ENCODE measurements at places on chromosomes 3 and 15.

- no peaks in the 10 kb centered on the region for H3K27me3 ChIP-seq
- H3K4me1 ChIP-seq, result no peaks in the 10 kb centered on the region
- H3K36me3 ChIP-seq, result no peaks in the 10 kb centered on the region
Measured at GRCh38 chr3:189772584-189772983, 141.4 kb downstream of the TP63 start.

DNA sequence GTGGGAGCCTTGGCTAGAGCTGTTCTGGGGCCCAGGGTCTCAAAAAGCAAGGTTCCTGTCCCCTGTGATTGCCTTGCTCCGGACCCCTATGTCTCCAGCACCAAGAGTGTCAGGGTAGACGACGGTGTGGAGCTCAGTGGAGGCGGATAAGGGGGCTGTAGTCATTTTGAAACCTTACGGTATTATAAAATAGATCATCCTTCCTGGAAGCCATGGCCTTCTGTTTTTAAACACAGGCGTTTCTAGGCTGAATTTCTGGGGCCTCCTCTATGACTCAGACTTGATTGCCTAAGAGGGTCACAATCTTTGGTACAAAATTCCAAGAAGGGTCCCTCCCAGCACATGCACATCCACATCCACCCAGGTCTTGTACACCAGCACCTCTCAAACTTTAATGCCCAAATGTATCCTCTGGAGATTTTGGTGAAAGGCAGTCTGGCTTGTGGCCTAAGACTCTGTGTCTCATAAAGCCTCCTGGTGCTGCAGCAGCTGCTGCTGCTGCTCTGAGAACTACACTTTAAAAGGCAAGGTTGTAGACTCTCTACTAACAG is 70.5 kb upstream of the XCR1 start:
- H3K27ac ChIP-seq, result peak overlapping the region; percentile 57
- H3K36me3 ChIP-seq, result no peaks in the 10 kb centered on the region
- no peaks in the 10 kb centered on the region for H3K27me3 ChIP-seq
- no peak for DNase-seq
- no peak overlapping the region for H3K4me3 ChIP-seq

- no peak overlapping the region for H3K4me3 ChIP-seq
- no peak overlapping the region for H3K27ac ChIP-seq
- no peaks in the 10 kb centered on the region for H3K36me3 ChIP-seq
- no peak for DNase-seq
- H3K27me3 ChIP-seq, result no peaks in the 10 kb centered on the region
Measured at GRCh38 chr3:45406772-45407171, 18.4 kb downstream of the LARS2 start.

DNA sequence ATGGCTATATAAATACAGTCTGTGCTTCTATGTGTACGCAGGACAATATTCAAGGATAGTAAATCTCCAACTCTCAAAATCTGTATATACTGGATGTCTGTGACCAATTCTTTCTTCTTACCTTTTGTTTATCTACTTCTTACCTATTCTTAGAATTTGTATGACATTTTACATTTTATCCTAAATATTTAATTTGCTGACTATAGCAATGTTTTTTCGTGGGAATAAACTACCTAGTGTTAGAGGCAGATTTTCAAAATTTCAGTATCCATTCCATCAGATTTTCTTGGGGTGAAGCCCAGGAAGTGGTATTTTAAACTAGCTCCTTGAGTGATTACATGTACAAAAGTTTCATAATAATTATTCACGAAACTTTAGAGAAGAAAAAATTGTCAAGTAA is 334.5 kb upstream of the BCHE start:
- H3K27ac ChIP-seq, result no peak overlapping the region
- H3K27me3 ChIP-seq, result no peaks in the 10 kb centered on the region
- no peak overlapping the region for H3K4me3 ChIP-seq

- no peaks in the 10 kb centered on the region for H3K36me3 ChIP-seq
- no peaks in the 10 kb centered on the region for H3K27me3 ChIP-seq
- H3K4me3 ChIP-seq, result no peak overlapping the region
Measured at GRCh38 chr3:135487261-135487660, 478.3 kb upstream of the PPP2R3A start.

DNA sequence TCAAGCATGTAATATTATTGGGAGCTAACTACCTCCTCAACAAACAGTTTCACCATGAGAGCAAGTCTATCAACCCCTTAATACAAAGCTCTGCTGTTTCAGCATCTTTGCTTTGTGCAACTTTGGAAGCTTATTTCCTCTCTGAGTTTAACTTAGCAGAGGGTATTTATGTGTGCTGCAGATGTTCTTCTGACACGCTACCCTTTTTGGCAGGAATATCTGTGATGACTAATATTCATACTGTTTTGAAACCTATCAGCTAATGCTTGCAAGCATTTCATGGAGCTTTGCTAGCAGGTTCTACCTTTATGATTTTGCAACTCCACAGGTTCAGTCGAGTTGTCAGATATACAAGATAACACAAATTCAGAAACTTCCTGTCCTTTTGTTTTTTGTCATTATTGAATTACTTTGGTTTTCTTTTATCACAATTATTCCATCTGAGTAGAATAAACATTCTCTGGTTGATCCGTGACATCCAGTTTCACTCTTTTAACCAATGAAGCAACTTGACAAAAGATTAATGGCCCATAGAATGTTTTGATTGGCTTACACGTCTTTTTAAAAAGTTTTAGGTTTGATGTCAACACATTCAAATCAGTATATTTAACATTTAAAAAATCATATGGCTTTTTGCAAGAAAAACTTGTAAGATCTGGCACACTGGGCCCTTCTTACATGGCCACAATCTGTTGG is 1.7 kb upstream of the SLC9A9 start:
- no peaks in the 10 kb centered on the region for H3K36me3 ChIP-seq
- DNase-seq, result no peak
- no peak overlapping the region for H3K4me3 ChIP-seq
- H3K27me3 ChIP-seq, result no peaks in the 10 kb centered on the region
- no peak overlapping the region for H3K27ac ChIP-seq
- H3K4me1 ChIP-seq, result no peaks in the 10 kb centered on the region

- no peak overlapping the region for H3K27ac ChIP-seq
- DNase-seq, result no peak
- no peaks in the 10 kb centered on the region for H3K4me1 ChIP-seq
- H3K4me3 ChIP-seq, result no peak overlapping the region
Measured at GRCh38 chr3:171155122-171155700, 128.7 kb upstream of the SLC2A2 start.

- H3K27ac ChIP-seq, result no peak overlapping the region
- H3K36me3 ChIP-seq, result no peaks in the 10 kb centered on the region
- H3K4me3 ChIP-seq, result no peak overlapping the region
Measured at GRCh38 chr15:51493892-51494291, 128.7 kb downstream of the DMXL2 start.

DNA sequence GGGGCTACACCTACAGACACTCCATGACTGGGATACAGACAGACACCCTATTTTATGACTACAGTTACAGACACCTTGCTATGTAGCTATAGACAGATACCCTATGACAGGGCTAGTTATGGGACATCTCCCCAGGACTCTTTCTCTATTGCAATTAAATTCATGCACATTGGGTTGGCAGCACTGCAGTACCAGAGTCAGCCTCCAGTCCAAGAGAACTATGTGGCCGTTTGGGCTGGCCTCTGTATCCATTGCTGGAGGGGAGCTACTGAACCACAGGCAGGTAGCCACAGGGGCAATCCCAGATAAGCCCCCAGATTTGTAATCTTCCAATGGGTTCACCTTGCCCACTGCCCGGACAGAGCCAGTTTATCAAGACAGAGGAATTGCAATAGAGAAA is 108.4 kb upstream of the SPATA16 start:
- no peaks in the 10 kb centered on the region for H3K4me1 ChIP-seq
- H3K27ac ChIP-seq, result no peak overlapping the region
- DNase-seq, result no peak
- H3K27me3 ChIP-seq, result no peaks in the 10 kb centered on the region
- H3K4me3 ChIP-seq, result no peak overlapping the region

- no peak overlapping the region for H3K4me3 ChIP-seq
- H3K27me3 ChIP-seq, result no peaks in the 10 kb centered on the region
Measured at GRCh38 chr15:63374686-63375520, 6.7 kb downstream of the CA12 start.

DNA sequence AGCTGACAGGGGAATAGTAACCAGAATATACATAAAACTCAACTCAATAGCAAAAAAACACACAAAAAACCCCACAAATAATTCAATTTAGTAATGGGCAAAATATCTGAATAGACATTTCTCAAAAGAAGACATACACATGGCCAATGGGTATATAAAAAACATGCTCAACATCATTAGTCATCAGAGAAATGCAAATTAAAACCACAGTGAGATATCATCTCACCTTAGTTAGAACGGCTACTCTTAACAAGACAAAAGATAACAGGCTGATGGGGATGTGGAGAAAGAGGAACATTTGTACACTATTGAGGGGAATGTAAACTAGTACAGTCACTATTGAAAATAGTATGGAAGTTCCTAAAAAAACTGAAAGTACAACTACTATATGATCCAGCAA is 678.6 kb downstream of the MECOM start:
- no peaks in the 10 kb centered on the region for H3K27me3 ChIP-seq
- H3K36me3 ChIP-seq, result no peaks in the 10 kb centered on the region
- no peaks in the 10 kb centered on the region for H3K4me1 ChIP-seq
- H3K27ac ChIP-seq, result no peak overlapping the region

- DNase-seq, result no peak
- H3K4me1 ChIP-seq, result no peaks in the 10 kb centered on the region
- H3K4me3 ChIP-seq, result no peak overlapping the region
Measured at GRCh38 chr3:195587824-195588223, 4.1 kb upstream of the APOD start.

GRCh38 chr3:112384769-112385168 is 51.8 kb downstream of the CD200 start:
- DNase-seq, result no peak
- no peak overlapping the region for H3K27ac ChIP-seq
- no peak overlapping the region for H3K4me3 ChIP-seq
- H3K36me3 ChIP-seq, result no peaks in the 10 kb centered on the region
- no peaks in the 10 kb centered on the region for H3K27me3 ChIP-seq

DNA sequence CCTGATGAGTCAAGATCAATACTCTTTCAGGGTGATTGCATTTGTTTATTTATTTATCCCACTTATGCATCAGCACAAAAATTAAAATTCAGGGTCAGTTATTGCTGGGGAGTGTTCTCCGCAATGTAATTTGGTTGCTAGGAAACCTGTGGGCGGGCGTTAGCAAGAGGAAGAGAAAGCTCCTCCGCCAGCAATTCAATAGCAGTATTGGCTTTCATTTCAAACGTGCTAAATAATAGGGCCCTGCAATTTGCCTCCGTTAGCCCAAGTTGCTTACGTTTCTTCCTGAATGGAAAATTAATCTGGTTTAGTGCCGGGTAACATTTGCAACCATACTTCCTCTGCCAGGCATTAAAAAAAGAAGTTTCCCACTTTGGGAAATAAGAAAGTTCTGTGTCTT is 35.5 kb upstream of the PLCL2 start:
- H3K4me3 ChIP-seq, result no peak overlapping the region
- H3K27ac ChIP-seq, result no peak overlapping the region
- no peak for DNase-seq
- peaks cover 5% of the 10 kb centered on the region for H3K4me1 ChIP-seq
- H3K36me3 ChIP-seq, result no peaks in the 10 kb centered on the region

DNA sequence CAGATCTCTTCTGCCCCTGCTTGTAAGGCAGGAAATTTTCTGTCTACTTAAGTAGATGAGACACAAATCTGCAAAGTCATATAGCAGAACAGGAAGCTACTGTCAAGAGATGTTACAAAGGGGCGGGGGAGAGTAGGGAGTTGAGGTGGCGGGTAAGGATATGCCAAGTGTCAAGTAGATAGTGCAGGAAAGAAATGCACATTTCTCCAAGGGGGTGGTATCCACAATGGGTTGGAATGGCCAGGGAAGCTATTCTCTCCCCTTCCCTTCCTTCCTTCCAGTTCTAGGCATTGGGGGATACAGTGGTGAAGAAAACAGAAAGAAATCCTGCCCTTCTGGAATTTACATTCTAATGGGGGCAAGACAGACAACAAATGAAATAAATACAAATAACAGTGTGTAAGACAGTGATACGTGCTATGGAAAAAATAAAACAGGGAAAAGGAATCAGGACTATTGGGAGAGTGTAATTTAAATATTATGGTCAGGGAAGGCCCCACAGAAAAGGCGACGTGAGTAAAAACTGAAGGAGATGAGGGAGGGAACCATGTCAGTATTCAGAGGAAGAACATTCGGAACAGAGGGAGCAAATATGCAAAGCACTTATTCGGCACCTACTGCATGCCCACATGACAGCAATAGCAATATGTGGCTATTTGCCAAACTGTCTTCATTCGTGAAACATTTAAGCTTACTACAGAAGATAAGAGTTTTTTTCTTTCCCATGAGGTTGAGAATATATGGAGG is 42.8 kb upstream of the RNU6-1 start:
- H3K4me3 ChIP-seq, result no peak overlapping the region
- H3K27me3 ChIP-seq, result no peaks in the 10 kb centered on the region
- peaks cover 11% of the 10 kb centered on the region for H3K4me1 ChIP-seq
- no peak overlapping the region for H3K27ac ChIP-seq

- H3K27me3 ChIP-seq, result no peaks in the 10 kb centered on the region
- H3K4me3 ChIP-seq, result no peak overlapping the region
- DNase-seq, result no peak
- no peak overlapping the region for H3K27ac ChIP-seq
- no peaks in the 10 kb centered on the region for H3K36me3 ChIP-seq
Measured at GRCh38 chr15:99017322-99017701, 9.7 kb upstream of the PGPEP1L start.

DNA sequence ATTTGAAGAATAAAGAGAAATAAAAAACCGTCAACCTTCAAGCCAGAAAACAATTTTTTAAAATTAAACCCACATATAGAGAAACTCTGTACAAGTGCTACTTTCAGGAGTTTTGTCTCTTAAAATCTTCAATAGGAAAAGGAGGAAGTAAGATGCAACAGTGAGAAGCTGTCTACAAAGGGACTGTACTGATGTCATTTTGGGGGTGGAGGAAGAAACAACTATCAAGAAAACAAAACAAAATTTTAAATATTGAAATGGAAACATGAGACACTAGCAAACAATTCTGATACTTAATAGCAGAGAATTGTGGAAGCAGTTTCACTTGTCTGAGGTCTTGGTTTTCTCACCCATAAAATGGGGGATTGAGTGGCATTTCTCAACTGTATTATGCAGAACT is 84.4 kb downstream of the SLMAP start:
- H3K27me3 ChIP-seq, result no peaks in the 10 kb centered on the region
- H3K4me3 ChIP-seq, result no peak overlapping the region
- no peak for DNase-seq
- no peaks in the 10 kb centered on the region for H3K36me3 ChIP-seq
- H3K27ac ChIP-seq, result no peak overlapping the region

DNA sequence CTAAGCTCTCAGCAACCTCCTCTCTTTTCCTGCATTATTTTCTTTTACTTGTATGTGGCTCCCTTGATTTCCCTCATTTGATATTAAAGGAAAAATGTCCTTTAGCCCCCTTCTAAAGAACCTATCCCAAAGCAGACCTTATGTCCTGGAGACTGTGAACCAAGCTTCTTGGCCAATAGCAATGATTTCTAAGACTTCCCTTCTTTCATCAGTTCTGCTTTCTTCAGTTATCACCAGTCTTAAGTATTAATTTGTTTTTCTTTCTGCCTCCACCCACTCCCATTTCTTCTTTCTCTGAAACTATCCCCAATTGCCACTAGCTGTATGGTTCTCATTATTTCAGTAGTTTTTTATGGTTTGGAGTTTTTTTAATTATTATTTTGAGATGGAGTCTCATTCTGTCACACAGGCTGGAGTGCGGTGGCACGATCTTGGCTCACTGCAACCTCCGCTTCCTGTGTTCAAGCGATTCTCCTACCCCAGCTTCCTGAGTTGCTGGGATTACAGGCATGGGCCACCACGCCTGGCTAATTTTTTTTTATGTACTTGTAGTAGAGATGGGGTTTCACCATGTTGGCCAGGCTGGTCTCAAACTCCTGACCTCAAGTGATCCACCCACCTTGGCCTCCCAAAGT is 12.1 kb downstream of the TMOD3 start:
- H3K4me3 ChIP-seq, result no peak overlapping the region
- peaks cover 12% of the 10 kb centered on the region for H3K4me1 ChIP-seq
- no peak overlapping the region for H3K27ac ChIP-seq
- H3K27me3 ChIP-seq, result no peaks in the 10 kb centered on the region
- H3K36me3 ChIP-seq, result no peaks in the 10 kb centered on the region
